ENCODE measurements at places on chromosomes 3 and 15.

DNA sequence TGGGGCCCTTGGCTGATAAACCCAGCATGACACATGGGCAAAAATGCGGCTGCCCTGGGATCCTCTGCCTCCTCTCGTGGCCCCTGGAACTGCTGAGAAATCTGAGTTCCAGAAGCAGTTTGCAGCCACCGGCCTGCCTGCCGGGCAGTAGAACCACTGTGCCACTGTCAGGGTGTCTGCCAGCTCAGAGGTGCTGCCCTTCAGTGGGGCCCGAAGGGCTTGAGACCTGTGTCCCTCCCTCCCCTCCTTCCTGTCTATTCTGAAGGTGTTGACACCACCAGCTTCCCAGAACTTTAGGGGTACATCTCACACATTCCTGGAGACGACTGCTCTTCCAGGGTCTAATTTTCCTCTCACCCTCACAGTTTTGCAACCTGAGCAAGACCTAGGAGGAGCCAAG, 88.2 kb upstream of the POMGNT2 start:
- DNase-seq: no peak

DNA sequence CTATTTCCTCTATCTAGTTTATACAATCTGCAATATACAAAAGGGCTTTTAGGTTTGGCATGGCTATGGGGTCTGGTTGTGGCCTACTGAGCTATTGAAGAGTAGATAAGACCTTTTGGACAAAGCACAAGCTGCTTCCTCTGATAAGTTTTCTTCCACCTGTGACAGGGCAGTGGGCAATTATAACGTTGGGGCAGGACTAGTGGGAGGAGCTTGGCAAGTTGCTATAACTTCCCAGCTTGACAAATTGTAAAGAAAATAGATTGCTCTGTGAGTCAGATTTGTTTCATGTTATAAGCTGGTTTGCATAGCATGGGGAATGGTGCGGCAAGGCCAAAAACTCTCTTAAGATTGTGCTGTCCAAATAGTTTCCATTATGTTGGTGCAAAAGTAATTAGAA, 64.9 kb downstream of the SLC7A14 start:
- DNase-seq: no peak

GRCh38 chr15:67824976-67825880, at the start of gene SKOR1:
Gene SKOR1 (plus strand): TSS chr15:67825509. CDS start chr15:67825603, 94 bp downstream.
- DNase-seq: no peak

GRCh38 chr3:101011136-101011535, 17.9 kb upstream of the ABI3BP start:
- DNase-seq: peak; percentile 47

DNA sequence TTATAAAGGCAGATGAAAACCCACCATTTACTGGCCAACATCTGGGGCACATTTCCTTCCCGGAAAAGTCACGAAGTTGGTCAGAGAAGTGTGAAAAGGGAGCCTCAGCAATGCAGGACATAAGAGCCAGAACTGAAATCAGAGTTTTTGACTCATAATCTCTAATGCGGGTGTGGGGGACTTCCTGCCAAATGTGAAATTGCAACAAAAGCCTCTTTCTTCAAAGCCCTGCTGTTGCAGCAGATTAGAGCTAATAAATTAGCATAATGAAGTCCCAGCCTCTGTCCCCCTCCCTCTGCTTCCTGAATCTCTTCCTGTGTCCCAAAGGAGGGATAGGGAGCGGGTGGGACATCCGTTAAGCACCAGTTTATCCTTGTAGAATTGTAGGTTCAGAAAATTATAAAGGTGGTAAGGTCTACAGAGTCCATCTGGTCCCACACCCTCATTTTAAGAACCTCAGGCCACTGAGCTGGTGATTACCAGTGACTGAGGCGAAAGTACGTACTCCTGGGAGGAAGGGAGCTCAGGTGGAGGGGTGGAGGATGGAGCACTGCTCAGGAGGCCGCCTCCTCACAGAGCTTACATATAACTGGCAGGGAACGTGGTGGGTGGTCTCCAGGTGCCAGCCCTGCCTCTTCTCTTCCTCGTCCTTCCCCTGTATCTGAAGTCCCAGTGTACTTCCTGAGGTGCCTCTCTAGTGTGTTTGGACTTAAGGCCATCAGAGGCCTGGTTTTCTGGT, 35.0 kb downstream of the ST6GAL1 start:
- no peak for DNase-seq

GRCh38 chr3:9917820-9918219, 922 bp downstream of the IL17RC start:
- DNase-seq: no peak

DNA sequence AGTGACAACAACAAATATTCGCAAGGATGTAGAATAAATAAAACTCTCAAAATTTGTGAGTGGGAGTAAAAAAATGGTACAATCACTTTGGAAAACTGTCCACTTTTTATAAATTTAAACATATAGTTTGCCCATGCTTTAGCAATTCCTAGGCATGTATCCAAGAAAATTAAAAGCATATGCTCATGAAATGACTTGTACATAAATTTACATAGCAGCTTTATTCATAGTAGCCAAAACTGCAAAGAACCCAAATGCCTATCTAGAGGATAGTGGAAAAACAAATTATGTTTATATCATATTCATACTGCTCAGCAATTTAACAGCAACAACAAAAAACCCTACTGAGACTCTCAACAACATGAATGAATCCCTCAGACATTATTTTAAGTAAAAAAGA, 363.6 kb upstream of the CCDC54 start:
- peak; percentile 30 for DNase-seq

GRCh38 chr3:102336130-102336529, 98.7 kb upstream of the ZPLD1 start:
- DNase-seq: no peak

DNA sequence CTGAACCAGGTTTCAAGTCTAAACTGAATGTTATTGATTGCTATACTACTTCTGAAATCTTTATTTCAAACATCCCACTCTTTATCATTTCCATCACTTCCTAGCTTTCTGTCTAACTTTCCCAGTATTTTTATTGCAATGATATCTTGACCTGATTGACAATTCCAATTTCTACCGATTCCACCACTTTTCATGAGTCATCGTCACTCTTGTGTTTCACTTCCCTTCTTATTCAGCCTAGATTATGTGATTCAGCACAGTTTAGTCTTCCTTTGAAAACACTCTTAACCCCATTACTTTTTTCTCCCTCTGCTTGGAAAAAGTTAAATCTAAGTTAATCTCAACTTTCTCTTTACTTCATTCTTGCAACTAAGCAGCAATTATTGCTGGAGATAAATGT, 62.6 kb downstream of the SLC7A14 start:
- DNase-seq: no peak

DNA sequence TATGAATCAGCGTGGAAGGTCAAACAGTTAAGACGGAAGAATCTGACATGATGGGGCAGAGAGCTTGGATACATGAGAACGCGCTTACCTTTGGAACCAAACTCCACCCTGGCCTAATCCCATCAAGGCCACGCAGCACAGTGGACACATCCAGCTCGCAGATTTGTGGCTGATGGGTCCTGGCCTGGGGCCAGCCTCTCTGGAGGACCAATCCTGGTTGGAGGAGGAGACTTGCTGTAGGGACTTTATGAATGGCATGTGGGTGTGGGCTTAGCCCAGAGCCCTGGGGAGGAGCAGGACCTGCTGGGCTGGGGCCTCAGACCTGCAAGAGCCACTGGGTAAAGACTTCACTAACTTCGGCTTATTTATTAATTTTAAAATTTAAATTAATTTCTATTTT, 73.4 kb upstream of the ANKRD34C start:
- no peak for DNase-seq

GRCh38 chr3:152961323-152961722, 126.4 kb downstream of the P2RY1 start:
- no peak for DNase-seq

DNA sequence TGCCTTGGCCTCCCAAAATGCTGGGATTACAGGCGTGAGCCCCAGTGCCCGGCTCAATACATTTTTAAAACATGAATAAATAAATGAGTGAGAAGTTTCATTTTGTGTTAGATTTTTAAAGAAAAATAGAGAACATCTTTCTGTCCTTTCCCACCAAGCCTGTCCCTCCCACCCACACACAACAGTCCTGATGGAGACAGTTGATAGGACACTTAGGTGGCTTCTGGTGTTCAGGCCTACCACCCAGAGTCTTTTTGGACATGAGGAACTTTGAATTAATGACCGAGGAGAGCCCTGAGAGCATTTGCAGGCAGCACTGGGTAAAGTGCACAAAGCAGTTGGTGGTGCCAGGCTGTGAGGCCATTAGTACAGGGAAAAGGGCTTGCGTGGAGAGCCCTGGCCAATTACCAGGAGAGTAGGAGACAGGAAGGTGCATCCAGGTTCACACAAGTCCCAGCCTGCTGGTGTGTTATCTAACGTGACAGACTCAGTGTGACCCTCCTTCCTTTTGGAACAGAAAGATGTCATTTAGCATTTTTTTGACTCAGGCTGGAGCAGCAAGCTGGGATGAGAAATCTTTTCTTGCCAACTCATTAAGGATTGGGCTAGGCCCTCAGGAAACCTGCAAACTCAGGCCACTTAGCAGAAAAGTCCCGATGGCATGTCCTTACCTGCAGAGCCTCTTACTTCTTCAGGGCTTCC, 103.6 kb downstream of the PDCD6IP start:
- no peak for DNase-seq

DNA sequence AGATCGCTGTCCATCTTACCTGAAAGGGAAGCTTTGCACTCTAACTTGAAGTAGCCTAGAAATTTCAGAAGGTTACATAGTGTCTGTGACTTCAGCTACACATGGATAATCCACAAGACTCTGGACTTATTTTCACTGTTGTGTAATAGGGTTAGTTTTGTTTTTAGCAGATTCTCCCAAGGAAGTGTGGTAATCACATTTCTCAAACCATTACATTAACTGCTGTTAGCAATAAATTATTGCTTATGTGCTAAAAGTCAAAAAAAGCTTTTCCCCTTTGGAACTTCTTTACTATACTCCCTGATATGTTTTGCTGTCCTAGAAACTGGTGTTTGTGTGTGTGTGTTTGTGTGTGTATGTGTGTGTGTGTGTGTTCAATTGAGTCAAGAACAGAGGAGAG, 351.8 kb upstream of the TPRG1 start:
- DNase-seq: no peak

DNA sequence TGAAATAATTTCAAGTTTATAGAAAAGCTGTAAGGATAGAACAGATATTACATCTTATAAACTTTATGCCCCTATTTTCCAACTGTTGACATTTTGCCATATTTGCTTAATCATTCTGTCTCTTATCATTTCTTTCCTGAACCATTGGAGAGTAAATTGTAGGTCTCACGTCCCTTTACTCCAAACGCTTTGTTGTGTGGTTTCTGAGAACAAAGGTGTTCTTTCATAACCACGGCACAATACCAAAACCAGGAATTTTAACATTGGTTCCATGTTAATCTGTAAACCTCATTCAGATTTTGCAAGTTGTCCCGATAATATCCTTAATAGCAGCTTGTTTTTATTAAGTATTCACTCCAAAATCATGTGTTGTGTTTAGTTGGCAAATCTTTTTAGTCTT, 134.8 kb downstream of the AKAP13 start:
- no peak for DNase-seq

- DNase-seq: peak; percentile 44
Observed at GRCh38 chr15:42608110-42608531, 32.7 kb downstream of the STARD9 start.

GRCh38 chr3:105187344-105187743, 179.4 kb upstream of the ALCAM start:
- DNase-seq: no peak

GRCh38 chr3:60932643-60933042, 318.6 kb downstream of the FHIT start:
- no peak for DNase-seq

DNA sequence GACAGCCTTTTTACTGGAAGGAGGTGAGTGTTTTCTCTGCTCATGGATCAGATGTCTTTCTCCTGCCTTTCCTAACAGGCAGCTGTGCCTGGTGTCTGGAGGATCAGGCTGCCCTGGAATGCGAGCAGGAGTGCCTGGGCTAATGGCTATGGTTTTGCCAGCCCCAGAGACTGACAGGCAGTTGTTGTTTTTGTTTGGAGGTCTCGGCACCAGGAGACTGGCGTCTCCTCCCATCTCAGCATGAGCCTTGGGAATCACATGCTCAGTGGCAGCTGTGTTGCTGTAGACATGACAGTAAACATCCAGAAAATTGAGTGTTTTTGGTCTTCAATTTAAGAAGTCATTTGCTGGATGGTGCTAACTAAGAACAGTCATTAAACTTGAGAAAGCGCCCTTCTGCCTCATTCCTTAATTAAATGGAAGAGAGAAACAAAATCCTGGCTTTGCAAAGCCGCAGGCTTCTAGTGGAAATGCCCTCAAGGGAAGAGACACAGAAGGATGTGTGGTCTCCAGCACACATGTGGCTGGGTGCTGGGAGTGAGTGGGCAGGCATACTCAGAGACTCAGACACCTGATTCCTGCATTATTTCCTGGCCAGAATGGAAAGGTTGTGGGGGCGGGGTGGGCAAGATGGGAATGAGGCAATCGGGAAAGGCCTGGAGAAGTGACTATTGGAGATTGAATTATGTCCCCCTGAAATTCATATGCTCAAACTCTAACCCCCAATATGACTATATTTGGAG, 97.0 kb upstream of the NMNAT3 start:
- DNase-seq: peak; percentile 56

DNA sequence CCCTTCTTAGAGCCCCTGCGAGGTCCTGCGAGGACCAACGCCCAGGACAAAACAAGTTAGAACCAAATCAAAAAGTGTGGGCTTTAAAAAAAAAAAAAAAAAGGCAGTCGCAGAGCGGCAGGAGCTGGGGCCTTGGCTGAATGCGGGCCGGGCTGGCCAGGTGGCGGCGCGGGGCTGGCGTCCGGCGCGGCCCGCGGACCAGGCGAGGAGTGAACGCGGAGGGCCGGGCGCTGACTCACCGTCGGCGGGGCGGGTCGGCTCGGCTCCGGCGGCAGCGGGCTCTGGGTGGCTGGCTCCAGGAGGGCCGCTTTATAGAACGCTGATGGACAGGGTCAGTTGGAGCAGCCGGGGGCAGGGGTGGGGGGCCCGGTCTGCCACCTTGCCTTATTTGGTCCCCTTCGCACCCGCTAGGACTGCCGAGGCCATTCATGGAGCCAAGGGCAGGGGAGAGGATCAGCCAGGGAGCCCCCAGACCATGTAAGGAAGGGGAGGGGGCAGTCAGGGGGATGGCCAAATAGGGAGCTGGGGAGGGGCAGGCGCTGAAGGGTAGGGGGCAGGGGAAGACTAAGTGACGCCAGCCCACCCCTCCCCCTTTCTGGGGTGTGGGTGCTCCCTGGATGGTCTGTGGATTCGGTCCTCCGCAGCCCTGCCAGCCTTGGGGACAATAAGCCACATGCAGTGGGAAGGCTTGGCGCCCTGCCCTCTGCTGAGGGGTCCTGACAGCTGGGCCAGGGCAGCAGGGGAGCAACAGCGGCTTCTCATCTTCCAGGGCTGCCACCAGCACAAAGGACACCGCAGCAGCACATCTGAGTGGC, at the start of gene ACTC1:
Gene ACTC1, minus strand, starts transcription at position 283 of the 815 bp plus-strand sequence. CDS start 741 bp downstream, outside the sequence.
- DNase-seq: peak; percentile 82

GRCh38 chr3:186921578-186921977, 8.7 kb upstream of the ST6GAL1 start:
- no peak for DNase-seq

- DNase-seq: peak; percentile 45
Observed at GRCh38 chr15:53072077-53072476, 281.9 kb upstream of the ONECUT1 start.
